ENCODE measurements at places on chromosomes 7 and 10.

GRCh38 chr10:103649654-103650423 lies 156.3 kb downstream of the NEURL1 start:
- DNase-seq = no peak

DNA sequence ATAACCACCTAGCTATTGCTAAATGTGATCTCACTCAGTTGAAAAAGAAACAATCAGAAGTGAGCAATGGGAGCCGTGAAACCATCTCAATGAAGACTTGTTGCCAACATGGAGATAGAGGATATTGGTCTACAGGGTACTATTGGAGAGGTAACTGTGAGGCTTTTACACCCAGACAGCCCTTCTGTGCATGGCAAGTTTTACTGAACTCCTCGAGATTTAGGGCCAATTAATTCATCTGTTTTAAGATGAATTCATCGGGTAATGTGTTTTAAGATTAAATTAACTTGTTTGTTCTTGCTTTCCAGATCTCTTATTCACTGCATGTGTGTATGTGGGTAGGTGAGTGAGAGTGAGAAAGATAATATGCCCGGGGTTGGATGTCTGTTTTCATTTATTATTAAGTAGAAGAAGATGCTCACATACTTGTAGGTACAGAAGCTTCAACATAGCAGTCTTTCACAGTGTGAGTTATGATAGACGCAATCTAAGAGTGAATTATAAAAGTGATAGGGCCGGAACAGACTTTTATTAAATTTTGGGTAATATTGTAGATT lies 323.8 kb downstream of the EXOC4 start:
- DNase-seq = no peak

DNA sequence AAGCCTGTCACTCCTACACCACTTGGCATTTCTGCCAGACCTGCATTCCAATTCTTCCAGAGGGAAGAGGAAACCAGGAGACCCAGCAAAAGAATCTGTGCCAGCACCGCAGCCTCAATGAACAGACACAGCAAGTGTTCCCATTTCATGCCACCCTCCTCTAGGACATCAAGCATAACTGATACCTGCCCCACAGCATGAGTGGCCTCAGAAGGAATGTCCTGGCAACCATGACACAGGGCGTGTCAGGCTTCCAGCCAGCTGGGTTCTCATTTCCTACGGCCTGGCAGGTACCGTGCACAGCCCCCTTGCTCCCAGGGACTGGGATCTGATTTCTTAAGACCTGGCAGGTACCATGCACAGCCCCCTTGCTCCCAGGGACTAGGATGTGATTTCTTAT lies 7.8 kb downstream of the MAD1L1 start:
- DNase-seq = no peak

DNA sequence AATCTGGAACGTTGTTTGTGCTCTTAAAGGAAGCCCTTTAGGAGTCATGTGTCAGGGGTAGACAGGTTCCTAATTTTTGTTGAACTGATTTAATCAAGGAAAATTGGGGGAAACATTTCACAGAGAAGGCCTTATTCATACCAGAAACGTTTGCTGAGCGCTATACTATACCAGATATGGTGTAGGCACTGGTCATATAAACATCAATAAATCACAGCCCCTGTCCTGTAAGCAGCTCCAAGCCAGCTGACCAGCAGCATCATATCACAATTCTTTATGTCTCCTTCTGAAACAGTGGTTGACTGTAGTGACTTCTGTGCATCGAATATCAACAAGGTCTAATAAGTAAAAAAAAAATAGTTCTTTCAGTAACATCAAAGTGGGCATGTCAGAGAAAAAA lies 1.1 kb downstream of the TMEM178B start:
- no peak for DNase-seq

DNA sequence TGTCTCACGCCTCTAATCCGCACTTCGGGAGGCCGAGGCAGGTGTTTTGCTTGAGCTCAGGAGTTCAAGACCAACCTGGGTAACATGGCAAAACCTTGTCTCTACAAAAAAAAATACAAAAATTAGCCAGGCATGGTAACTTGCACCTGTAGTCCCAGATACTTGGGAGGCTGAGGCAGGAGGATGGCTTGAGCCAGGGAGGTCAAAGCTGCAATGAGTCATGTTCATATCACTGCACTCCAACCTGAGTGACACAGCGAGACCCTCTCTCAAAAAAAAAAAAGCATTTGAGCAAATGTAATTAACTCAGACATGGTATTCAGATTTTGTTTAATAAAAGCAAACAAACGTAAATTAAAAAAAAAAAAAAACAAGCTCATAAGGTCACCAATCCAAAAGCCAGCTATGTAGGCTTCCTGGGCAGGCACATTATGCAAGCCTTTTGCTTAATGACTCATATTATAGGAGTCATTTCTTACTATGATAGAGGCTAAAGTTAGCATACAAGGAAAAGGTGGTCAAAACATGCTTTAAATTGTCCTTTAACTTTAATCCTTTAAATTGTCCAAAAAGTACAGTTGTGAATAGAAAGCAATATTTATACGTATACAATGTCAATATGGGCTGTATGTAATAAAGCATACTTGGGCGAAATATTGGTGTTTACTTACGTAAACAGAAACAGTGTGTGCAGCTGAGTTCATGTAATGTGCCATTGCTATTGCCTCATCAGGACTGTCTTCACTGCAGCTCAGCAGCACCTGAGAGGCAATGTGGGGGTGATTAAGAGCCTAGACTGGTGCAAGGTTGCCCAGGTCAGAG lies 13.0 kb downstream of the AKR1D1 start:
- DNase-seq = no peak

DNA sequence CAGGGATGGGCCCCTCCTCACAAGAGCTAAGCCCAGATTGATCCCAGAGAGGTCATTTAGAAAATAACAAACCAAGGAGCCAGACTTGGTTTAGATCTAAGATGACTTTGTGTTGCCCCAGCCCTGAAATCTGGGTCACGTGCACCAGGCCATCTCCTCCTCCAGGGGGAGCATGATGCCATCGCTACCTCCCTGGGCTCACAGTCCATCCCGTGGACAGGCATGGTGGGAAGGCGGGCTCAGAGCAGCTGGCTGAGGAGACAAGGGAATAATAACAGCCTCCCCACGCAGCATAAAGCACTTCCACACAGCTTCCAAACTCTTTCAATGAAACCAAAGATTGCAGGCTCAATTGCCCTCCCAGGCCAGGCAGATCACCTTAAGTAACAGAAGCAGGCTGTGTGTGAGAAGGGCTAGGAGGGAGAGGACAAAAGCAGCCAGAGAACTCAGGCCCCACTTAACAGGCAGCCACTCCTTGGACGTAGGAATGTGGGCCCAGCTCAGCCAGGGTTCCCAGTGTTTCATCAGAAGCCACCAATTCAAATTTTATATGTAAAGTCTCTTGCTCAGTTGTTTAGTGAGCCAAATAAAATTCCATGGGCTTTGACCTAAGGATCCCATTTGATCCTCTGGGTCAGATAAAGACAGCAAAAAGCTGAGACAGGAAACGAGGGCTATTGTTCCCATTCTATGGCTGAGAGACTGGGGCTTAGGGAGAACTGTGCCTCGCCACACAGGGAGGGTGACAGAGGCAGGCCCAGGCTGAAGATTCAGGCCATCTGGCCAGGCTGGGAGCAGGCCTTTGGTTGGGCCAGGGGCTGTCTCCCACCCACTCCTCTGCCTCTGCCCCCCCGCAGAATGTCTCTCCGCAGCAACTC lies 100.2 kb downstream of the COL13A1 start:
- DNase-seq = no peak

DNA sequence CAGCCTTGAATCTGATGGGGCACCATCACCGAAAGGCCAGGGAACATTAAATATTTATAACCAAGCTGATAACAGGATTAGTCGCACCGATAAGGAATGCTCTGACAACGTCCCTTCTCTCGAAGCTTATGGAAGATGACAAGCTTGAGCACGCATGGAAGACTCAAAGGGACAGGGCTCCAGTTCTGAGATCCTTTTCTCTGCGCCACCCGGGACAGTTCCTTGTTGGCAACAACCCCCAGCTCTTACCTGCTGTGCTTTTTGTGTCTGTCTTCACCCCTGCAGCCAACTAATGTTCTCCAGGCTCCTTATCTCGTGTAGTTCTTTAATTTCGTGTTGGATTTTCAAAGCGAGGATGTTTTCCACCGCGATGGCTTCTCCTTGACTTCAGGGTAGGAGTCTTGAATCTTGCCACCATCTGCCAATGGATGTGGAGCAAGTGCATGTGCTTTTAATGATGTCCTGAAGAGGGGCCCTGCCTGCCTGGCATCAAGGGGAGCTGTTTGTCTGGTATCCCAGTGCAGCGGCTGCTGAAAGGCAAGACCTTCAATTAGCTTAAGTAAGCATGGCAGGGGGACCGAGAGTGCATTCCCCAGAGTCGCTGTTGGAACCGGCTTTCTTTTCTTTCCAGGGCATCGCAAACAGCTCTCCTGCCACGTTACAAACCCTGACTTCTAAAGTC lies 354 bp upstream of the FERD3L start:
- no peak for DNase-seq

DNA sequence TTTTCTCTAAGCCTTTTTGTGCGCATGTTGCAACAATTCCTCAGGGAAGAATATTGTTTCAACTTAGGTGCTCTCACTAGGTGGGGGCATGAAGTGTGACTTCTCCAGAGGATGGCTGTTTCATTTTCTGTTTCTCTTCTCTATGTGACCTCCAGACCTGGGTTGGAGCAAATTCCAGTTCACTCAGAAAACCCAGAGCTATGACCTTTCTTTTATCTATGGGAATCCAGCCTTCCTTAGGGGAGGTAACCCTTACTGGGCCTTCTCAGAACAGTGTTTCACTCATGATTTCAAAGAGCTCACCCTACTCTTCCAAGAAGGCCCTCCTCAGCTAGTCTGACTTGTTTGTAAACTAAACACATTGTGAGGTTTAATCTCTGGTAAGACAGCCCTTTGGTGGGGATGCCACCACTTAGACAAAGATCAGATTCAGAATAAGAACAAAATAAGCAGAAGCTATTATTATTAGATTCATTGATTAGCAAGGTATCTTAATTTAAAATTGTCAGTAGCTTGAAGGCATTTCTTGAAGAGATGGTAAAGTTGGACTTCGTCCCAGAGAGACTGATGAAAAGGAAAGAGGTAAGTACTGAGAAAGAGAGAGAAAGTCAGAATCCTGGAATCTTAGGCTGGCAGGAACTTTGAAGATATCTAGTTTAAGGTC lies 16.6 kb upstream of the TAS2R60 start:
- no peak for DNase-seq

DNA sequence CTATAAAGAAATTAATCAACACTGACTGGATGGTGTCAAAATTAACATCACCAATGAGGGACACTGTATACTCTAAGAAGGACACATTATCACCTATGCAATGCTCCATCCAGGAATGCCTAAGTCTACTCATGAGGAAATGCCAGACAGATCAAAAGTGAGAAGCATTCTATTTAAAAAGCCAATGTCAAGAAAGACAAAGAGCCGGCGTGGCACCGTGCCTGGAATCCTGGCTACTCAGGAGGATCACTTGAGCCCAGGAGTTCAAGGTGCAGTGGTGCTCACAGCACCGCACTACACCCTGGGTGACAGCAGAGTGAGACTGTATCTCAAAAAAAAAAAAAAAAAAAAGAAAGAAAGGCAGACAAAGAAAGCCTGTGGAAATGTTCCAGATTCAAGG lies 45.5 kb upstream of the ANAPC16 start:
- DNase-seq = no peak
